ENCODE measurements at places on chromosomes 16 and 17. TPM values are rescaled to one million over a fixed set of nuclear protein-coding genes. Genes with fewer than 3 reads are reported as not detected.

GRCh38 chr17:72934927-72935326 lies 157.6 kb downstream of the SLC39A11 start:
- no peak for DNase-seq

Gene CD300H
- not detected for total RNA-seq

Gene NKD1
- under 0.01 TPM for total RNA-seq

- DNase-seq, result no peak
Observed at GRCh38 chr16:78791926-78792325, 692.5 kb downstream of the WWOX start.

GRCh38 chr16:3587547-3588110 lies 10.4 kb upstream of the NLRC3 start:
- DNase-seq, result no peak

DNA sequence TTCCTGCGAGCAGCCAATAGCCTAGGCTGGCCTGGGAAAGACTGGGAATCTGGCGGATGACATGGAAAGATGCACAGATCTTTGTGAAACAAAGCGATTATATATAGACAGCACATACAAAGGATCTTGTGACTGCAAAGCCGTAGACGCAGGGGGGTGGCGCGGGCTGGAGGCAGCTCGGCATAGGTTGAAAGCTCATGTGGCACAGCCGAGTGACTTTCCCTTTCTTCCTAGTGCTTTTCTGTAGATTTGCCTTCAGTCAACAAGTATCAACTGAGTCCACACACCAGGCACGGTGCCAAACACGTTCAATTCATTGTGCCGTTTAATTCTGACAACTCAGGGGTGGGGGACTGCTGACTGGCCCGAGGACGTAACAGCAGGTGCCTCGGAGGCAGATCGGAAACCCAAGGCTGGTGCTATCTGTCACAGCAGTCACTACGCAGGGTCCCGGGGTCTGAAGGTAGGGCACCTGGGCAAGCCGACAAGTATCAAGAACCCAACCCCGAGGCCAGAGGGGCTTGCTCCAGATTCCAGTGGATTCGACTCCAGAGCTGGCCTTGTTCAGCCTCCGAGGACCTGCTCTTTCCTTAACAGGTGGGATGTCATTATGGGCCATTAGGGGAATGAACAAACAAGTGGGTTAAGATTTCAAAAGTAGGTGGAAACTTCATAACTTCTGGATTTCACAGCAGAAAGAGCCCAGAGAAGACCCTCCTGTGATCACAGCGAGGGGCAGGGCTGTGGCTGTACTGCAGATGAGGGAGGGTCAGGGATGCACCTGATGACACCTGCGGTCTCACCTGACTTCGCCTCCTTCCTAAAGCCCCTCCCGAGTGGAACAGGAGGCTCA lies 5.9 kb downstream of the PAM16 start:
- DNase-seq, result no peak

GRCh38 chr17:45437465-45438283 lies 5.0 kb upstream of the ARHGAP27 start:
- no peak for DNase-seq

Gene KRT12
- total RNA-seq, result not detected

Gene RPL13
- total RNA-seq, result 6,899 TPM
